AG20443 (cell line): ENCODE measurements at places on chromosomes 2 and 18.

DNA sequence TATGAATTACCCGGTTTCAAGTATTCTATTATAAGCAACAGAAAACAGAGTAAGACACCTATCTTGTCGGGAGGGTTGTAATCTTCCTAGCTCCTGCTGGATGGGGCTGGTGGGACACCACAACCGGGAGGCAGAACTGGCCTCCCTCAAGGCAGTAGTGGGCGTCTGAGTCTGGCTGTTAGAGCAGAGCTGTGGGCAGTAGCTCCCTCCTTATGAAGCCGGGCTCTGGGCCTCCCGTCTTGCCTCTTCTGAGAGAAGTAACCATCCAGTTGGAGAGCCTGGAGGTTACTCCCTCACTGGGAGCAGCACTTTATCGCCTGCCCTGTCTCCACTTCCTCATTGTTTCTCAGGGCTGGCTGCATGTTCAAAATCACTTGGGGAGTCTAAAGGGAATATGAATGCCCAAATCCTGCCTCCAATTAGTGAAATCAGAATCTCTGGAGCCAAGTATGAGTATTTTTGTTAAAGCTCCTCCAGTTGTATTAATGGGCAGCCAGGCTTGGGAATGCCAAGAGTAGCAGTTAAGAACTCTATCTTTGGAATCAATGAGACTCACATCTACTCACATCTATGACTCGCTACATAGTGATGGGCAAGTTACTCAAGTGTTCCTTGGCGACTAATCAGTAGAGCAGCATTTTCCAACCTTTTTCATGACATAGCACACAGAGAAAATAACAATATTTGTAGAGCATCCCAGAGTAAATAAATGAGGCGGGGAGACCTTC, 27.3 kb upstream of the NRP2 start:
- DNase-seq = peak; percentile 40

DNA sequence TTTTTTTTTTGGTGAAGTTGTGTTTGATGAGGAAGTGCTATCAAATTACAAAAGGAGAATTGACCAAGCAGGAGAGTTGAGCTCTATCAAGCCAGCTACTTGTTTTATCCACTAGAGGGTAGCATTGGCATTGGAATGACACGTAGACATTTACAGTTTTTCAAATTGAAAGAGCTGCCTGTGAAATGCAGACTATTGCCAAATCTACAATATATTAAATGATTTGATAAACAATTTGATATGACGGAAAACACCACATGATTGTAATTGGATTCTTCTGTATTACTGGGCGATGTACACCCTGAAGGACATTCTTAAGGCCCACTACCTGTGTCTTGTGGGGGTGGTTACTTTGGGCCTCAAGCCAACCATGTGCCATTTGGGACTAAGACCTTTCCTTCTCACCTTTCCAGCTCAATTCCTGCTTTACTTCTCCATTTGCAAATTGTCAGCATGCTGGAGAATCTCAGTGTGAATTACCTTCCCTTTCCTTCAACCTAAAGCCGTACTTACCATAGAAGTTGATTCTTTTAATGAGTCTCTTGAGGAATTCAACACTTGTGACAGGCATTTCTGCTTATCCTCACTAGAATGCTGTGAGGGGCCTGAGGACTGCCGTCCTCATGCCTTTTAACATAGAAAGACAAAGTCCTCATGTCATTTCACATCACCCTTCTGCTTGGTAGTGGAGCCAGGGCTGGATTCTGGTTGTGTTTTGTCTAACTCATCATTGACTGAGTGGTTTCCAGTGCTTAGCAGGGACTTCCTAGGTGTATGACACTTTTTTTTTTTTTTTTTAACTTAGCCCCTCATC, 134.8 kb upstream of the THUMPD2 start:
- DNase-seq = peak; percentile 68

DNA sequence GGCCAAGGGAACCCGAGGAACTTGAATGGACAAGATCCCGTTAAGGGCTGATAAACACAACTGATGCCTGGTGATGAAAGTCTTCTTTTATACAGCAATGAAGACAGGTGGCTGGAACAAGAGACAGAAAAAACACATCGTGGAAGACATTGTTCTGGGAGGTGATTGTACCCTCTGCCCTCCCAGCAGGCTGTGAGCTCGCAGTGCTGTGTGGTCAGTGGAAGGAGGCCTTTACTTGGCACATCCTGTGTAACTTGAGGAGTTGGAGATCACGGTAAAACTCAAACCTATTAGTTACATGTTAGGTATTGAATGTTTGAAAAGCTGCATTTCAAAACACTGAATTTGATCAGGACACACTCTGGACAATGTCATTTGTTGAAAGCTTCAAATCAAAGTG, 249.9 kb upstream of the EPAS1 start:
- DNase-seq = no peak

DNA sequence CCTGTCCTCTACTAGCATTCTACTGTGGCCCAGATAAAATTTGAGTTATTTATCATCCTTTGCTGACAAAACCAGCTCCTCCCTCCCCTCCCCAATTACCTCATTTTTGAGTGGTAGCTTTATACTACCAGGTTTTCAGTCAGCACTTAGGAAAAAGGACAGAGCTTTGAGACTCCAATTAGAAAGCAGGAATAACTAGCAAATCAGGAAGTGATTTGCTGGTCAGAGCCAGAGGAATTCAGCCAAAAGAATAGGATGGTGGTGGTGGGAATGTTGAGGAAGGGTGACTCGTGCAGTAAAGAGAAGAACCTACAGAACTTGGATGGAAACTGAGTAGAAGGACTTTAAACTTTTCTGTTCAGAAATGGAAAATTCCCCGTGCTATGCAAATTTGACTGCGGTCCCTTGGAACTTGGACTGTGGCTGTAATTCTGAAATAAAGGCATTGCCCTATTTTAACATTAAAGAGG, 3.7 kb downstream of the MYL12B start:
- peak; percentile 24 for DNase-seq

GRCh38 chr2:131092458-131093005, 728 bp downstream of the FAM168B start:
- no peak for DNase-seq

- DNase-seq = no peak
Measured at GRCh38 chr2:45654250-45654649, 2.8 kb downstream of the PRKCE start.

DNA sequence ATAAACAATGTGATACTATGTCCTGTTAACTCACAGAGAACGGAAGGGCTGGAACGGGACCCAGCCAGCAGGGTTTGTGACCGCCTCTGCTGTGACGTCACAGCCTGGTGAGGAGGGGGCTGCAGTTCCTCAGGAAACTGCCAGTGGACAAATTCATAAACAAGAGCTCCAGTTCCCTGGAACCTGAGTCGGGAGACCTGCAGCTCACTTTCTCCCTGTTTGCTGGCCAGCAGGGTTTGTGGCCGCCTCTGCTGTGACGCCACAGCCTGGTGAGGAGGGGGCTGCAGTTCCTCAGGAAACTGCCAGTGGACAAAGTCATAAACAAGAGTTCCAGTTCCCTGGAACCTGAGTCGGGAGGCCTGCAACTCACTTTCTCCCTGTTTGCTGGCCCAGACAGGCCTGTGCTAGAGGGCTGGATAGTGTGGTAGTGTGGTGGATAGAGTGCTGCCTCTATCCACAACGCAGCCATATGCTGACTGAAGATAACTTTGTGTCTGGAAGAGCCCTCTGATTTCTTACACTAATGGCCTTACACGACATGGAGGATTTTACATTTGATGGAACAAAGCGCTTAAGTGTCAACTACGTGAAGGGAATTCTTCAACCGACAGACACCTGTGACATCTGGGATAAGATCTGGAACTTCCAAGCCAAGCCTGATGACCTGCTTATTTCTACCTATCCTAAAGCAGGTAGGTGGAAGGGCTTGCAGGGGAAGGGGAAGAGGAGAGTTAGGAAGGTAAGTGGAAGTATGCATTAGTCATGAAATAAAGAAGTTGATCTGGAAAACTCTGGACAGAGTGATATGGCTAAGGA, at the start of gene SULT1C4:
TSS of gene SULT1C4 (plus strand) at position 140 of the 816 bp plus-strand sequence. CDS start at position 524, 384 bp downstream.
- DNase-seq = no peak
